Activated CD8-positive, alpha-beta memory T cell treated with anti-CD3 and anti-CD28 coated beads, Interleukin-2, amount 50 U/mL, for 48 hours (primary cell): ENCODE measurements at places on chromosomes 1 and 21.
A peak's percentile ranks its signal among the peaks of the same experiment; 100 is the strongest.

- no peak for DNase-seq
Observed at GRCh38 chr1:47551971-47552528, 114.2 kb downstream of the FOXD2 start.

DNA sequence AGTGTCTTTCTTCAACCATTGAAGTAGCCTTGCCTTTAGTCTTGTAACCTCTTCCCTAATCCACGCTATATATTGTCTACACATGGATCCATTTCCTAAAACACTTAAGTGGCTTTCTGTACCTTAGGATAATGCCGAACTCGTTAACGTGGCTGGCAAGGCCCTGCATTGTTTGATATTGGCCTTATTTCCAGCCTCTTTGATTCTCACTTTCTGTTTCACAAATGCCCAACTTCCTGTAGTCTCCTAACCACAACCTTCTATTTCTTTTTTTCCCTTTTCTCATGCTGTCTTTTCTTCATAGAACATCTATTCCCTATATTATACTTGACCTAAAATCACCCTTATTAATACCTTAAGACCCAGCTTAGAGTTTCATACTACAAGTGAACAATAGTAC lies 536.0 kb downstream of the LMO4 start:
- no peak for DNase-seq

- DNase-seq = no peak
Observed at GRCh38 chr1:16237343-16237830, 404 bp upstream of the CPLANE2 start.

DNA sequence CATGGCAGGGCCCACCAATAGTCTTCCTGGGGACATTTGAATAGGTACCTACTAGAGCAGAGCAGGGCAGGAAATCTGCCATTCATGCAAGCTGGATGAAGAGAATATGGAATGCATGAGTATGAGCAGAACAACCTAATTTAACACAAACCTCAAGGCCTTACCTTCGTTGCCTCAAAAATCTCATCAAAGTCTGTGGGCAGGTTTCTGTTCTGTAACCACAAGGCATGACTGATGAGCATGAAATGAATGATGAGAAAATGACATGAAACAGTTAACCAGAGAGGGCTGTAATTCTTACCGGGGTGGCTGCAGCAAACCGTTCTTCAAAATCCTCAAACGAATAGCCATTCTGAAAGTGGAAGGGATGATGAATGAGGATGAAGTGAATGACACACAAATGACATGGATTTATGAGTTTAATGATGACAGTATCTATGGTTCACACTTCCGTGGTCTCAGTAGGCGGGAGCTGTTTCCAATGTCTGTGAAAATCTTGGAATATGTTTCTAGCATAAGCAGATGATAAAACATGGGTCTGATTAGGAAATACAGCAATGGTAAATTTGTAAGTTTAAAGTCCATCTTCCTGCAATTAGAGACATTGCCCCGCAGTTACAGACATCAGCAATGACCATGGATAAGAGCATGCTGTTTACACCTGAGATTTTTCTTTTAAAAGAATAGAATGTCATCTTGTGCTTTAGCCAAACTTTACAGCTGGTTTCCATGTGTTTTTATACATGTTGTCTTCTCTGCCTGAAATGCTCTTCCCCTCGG lies 67.6 kb upstream of the C8B start:
- DNase-seq = no peak

GRCh38 chr1:162561616-162562469 lies at the start of gene UAP1:
TSS of gene UAP1 (plus strand) at chr1:162561722. CDS start at chr1:162566069, 4,347 bp downstream.
- peak; percentile 63 for DNase-seq

DNA sequence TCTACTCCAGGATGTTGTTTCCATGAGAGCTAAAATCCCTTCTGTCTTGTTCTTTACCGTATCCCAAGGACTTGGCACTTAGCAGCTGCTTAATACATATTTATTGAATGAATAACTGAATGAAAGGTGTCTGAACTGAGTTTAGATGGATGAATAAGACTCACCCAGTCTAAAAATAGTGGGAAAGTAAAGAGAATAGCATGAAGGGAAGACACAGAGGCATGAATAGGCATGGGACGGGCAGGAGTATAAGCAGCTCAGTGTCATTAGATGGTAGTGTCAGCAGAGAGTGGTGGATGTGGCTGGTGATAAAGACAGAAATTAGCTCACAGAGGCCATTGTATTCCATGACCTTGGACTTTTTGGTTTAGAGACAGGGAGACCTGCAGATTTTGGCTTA lies 9.2 kb downstream of the IL12RB2 start:
- no peak for DNase-seq

GRCh38 chr1:16145662-16146278 lies 10.1 kb downstream of the EPHA2 start:
- DNase-seq = no peak

GRCh38 chr1:214979191-214979590 lies 103.3 kb upstream of the KCNK2 start:
- no peak for DNase-seq

DNA sequence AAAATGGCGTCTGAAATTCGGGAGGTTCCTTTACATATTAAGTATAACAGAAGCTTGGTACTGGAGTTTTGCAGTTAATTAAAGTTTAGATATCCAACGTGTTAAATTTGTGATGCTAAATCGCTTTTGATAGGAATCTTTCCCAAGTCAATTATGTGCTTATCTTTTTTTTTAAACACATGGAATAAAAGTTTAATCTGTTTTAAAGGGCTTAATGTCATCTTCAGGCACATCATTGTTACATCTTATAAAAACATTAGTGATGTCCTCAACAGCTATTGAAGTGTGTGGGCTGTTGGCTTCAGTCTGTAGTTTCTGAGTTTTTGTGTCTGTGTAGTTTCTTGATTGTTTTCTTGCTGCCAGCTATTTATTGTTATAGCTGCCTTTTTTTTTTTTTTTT lies 5.3 kb downstream of the FMN2 start:
- no peak for DNase-seq

GRCh38 chr1:201017828-201018163 lies 5.7 kb downstream of the KIF21B start:
- no peak for DNase-seq

- no peak for DNase-seq
Observed at GRCh38 chr1:241842565-241842964, 5.4 kb upstream of the EXO1 start.

GRCh38 chr1:109241841-109242345 lies 7.4 kb upstream of the CELSR2 start:
- DNase-seq = no peak

GRCh38 chr1:65769636-65770035 lies 23.1 kb upstream of the PDE4B start:
- no peak for DNase-seq

DNA sequence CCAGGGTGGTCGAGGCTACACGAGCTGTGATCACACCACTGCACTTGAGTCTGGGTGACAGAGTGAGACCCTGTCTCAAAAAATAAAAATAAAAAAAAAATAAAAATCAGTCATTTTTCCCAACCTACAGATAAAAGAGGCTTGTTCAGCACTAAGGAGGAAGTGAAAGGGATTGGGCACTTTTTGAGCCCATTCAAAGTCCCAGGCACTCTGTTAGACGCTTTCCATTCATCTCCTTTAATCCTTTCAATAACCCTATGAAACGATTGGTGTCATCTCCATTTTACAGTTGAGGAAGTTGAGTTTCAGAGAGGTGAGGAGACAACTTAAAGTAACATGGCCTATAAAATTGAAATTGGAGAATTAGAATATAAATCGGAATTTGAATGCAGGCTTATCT lies 10.4 kb upstream of the AGO4 start:
- DNase-seq = peak; percentile 18
